NCI-H187 (cell line): ENCODE measurements at places on chromosomes 16 and 17.

DNA sequence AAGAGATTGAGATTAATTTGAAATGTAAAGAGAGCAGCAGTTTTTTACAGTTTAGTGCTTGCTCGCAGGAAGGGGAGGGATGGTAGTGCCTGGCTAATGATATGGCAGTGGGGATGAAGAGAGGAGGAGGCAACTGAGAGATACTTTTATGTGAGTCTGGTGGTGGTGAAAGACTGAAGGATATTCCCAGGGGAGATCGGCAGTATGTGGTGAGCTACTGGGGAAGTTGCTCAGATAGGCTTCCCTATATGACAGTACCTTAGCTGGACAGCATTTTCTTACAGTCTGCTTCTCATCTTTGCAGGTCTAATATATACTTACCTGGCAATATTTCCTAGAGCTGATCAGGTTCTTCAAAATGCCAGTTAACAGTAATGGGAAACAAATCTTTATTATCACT is 8.6 kb downstream of the CEP95 start:
- no peak for DNase-seq

DNA sequence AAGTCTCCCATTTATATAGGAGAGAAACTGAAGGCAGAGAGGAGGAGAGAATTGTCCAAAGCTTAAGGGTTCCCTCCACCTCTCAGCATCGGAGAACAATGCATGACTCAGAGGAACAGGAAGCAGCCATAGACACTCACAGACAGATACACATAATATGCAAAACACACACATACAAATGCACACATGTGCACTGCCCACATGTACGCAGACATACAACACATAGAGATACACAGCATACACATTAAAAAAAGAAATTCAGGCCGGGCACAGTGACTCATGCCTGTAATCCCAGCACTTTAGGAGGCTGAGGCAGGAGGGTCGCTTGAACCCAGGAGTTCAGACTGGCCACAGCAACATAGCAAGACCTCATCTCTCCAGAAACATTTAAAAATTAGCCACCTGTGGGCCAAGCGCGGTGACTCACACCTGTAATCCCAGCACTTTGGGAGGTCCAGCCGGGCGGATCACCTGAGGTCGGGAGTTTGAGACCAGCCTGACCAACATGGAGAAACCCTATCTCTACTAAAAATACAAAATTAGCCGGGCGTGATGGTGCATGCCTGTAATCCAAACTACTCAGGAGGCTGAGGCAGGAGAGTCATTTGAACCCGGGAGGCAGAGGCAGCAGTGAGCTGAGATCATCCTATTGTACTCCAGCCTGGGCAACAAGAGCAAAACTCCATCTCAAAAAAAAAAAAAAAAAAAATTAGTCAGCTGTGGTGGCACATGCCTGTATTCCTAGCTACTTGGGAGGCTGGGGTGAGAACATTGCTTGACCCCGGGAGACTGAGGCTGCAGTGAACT is 11.3 kb downstream of the ERAL1 start:
- no peak for DNase-seq

- DNase-seq = peak; percentile 19
These were observed 20.0 kb upstream of the LRRC75A start for GRCh38 chr17:16512011-16512410.

DNA sequence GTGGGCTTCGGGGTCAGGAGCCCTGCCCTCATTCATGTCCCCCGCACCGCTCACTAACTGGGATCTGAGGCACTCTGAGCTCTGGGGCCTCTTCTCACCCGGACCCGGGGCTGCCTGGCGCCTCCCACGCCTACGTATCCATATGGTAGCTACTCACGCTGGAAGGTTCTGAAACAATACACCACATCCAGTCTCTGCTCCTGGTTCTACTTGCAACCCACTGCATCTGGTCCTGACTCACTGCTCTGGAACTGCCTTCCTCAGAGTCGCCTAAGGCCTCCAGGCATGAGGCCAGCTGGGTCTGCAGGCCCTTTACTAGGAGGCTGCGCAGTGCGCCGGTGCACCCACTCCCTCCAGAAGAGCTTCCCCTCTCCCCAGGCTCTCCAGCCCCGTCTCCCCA is 18.1 kb downstream of the USP36 start:
- DNase-seq = no peak

GRCh38 chr17:49716668-49717364 is 9.1 kb upstream of the SLC35B1 start:
- DNase-seq = no peak

DNA sequence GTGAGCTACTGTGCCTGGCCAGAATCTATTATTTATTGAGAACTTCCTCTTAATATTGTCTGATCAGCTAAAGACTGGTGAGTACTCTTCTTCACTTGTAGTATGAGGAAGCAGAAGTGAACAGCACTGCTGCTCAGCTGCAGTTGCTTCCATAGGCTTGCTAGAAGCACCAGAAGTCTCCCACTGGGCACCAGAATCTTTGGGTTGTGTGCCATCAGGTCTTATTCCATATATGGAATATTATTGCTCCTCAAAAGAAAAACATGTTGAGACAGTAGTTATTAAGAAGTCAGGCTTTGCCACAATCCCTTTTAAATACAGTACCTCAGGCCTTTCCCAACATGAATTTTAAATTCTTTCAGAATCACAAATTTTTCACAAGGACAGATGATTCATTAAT is 17.2 kb downstream of the SNTB2 start:
- DNase-seq = no peak

- no peak for DNase-seq
These were observed 11.4 kb upstream of the TCAP start for GRCh38 chr17:39653662-39654331.
